Immature natural killer cell (primary cell): ENCODE measurements at places on chromosomes 11 and 22.
A peak's percentile ranks its signal among the peaks of the same experiment; 100 is the strongest.

GRCh38 chr11:22957786-22958185, 97.5 kb upstream of the CCDC179 start:
- no peak for DNase-seq

- DNase-seq = no peak
Observed at GRCh38 chr11:36467012-36467411, 43.1 kb downstream of the TRAF6 start.

- DNase-seq = no peak
Observed at GRCh38 chr11:34266090-34266912, 91.5 kb downstream of the ABTB2 start.

- no peak for DNase-seq
Observed at GRCh38 chr11:112689851-112690250, 271.4 kb upstream of the NCAM1 start.

DNA sequence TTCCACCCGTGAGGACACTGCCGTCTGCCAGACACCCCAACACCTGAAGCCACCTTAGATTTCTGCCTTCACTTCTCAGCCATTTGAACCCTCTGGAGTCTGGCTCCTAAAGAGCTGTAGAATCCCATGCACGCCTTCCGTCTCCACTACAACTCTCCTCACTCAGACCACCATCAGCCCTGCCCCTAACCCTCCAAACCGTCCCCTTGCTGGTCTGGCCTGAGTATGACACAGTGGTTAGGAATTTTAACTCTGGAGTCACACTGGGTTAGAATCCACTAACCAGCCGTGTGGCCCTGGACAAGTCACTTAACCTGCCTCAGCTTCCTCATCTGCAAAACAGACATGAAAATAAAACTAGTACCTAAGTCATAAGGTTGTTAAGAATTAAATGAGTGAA, 3.0 kb downstream of the CNIH2 start:
- no peak for DNase-seq

DNA sequence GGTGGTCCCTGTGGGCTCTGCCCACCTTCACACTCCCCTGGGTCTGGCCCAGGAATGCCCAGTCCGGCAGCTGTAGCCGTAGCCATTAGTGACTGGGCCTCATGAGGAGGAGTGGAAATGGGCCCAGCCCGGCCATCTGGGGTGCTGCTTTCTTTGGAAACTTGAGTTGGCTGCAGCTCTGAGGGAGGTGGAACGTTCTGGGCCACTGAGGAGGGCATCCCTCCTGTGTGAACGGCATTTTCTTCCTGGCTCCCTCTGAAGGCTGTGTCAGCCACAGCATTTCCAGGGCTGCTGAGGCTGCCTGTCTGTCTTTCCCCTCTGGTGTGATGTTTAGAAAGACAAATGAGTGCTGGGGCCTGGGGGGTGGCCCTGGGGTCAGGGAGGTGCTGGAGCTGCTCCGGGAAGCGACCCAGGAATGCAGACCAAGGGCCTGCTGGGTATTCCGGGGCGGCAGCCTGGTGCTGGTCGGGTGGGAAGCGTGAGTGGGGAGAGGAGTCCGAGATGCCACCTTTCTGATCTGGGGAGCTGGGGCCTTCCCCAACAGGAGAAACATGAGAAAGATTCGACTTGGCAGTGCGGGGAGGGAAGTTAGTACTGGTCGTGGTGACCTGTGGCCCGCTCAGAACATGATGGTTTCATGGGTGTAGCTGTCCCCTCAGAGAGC, 27.1 kb downstream of the PTDSS2 start:
- DNase-seq = no peak

GRCh38 chr11:116192509-116193210, 580.1 kb downstream of the BUD13 start:
- no peak for DNase-seq

DNA sequence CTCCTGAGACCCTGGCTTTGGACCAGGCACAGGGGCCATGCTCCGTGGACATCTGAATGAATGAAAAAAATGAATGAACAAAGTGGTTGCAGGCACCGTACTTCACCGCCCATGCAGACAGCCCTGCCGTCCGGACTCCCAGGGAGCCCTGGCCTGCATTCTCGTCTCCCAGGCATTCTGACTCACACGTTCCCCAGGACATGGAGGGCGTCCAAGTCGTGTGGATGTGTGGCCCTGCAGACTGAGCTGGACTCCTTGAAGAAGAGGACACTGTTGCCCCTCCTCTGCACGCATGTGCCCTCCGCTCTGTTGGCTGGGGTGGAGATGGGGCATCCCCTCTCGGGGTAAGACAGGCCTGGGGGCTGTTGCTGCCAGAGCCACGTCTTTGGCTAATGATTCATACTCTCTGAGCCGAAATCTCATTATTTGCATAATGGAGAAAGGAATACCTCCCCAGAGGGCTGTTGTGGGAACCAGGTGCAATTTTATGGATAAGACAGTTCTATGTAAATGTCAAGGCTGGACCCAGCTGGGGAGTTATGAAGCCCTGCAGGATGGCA, 49.7 kb downstream of the RTL6 start:
- no peak for DNase-seq

GRCh38 chr11:134388590-134388989, 23.5 kb downstream of the B3GAT1 start:
- DNase-seq = no peak

GRCh38 chr11:17408641-17409040, 20.2 kb upstream of the KCNJ11 start:
- no peak for DNase-seq

- no peak for DNase-seq
Observed at GRCh38 chr22:26188341-26188740, 19.1 kb downstream of the SEZ6L start.

DNA sequence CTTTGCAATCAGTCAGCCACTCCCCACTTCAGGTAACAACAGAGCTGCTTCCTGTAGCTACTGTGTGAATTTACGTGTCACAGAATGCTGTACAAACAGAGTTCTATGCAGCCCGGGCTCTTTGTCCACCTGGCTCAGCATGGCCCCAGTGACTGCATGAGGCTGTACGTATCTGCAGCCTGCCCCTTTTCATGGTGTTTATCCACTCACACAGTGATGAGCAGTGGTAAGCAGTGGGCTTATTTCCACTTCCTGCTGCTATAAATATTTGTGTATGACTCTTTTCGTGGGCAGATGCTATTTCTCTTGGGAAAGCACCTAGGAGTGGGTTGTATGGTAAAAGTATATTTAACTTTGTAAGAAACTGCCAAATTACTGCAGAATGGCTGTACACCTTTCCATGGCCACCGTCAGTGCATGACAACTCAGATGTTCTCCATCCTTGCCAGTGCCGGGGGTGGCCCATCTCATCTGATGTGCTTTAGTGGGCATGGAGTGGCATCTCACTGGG, 43.3 kb downstream of the MYEOV start:
- DNase-seq = no peak

DNA sequence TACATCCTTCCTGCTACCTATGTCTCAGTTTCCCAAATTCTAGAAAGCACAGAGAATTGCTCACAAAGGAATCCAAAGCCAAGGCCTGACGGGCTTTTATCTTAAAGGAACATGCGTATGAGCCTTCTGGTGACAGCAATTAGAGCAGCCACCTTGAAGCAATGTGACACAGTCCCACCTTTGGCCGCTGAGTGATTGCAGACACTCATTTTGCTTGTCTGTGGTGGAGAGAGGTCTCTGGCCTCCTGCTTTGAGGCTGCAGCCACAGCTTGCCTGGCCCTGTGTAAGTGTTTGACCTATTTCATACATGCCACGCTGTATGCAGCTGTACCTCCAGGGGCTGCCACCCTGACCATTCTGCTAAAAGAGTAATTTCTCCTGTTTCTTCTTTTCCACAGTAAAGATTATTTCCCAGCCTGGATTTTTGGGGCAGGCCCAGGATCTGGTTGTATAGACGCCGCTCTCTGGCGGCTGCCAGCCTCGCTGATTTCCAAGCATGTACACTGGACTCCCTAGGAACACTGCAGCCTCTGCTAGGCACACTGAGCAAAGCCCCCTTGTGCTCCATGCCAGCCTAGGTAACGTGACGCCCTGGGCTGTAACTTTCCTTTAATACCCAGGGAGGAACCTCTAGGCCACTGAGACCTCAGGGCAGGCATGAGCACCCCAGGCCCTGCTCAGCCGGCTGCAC, 1.1 kb upstream of the TMA7B start:
- DNase-seq = no peak

DNA sequence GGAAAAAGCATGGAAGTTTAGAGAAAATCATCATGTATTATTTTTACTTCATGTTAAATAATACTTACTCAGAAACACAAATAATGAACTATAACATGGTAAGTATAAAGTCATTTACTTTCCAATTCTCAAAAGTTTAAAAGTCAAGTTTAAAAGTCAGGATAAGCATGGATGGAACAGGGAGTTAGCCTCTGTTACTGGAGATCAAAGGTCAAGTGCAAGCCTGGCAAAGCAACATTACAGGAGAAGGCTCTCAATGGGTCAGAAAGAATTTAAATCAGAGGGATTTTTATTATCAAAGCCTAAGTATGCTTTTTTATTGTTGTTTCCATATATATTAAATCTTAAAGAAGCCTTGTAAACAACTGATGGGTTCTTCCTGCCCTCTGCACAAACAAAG, 505.4 kb downstream of the KCNA4 start:
- DNase-seq = no peak

DNA sequence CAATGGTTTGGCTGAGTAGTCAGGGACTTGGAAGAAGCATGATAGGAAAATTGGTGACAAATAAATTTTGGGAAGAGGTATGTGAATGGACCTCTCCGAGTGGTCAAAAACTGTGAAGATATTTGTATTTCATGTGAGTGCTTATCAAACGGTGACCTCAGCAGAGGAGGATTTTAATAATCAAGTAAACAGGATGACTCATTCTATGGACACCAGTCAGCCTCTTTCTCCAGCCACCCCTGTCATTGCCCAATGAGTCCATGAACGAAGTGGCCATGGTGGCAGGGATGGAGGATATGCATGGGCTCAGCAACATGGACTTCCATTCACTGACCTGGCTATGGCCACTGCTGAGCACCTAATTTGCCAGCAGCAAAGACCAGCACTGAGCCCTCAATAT, 21.2 kb downstream of the MS4A4E start:
- DNase-seq = no peak

- DNase-seq = no peak
Observed at GRCh38 chr11:80241766-80242165, 800.9 kb upstream of the TENM4 start.

- peak; percentile 94 for DNase-seq
Observed at GRCh38 chr11:777288-778255, at the start of gene GATD1. Gene GATD1, minus strand, starts transcription at chr11:777487. Its CDS starts 25 bp downstream, at chr11:777462.

DNA sequence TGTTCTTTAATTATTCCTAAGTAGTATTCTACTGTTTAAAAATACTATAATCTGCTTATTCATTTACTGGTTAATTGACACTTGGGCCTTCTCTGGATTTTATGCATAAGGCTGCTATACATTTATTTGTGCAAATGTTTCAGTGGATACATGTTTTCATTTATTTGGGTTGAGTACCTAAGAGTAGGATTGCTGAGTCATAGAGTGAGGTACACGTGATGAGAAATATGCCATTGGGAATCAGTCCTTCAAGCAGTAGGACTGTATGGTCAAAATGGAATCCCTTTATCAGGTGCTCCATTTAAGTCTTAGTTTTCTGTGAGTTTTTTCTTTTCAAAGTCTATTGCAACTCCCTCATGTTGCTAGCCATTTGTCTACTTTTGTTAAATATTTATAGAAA, 275.2 kb upstream of the SORL1-AS1 start:
- no peak for DNase-seq

DNA sequence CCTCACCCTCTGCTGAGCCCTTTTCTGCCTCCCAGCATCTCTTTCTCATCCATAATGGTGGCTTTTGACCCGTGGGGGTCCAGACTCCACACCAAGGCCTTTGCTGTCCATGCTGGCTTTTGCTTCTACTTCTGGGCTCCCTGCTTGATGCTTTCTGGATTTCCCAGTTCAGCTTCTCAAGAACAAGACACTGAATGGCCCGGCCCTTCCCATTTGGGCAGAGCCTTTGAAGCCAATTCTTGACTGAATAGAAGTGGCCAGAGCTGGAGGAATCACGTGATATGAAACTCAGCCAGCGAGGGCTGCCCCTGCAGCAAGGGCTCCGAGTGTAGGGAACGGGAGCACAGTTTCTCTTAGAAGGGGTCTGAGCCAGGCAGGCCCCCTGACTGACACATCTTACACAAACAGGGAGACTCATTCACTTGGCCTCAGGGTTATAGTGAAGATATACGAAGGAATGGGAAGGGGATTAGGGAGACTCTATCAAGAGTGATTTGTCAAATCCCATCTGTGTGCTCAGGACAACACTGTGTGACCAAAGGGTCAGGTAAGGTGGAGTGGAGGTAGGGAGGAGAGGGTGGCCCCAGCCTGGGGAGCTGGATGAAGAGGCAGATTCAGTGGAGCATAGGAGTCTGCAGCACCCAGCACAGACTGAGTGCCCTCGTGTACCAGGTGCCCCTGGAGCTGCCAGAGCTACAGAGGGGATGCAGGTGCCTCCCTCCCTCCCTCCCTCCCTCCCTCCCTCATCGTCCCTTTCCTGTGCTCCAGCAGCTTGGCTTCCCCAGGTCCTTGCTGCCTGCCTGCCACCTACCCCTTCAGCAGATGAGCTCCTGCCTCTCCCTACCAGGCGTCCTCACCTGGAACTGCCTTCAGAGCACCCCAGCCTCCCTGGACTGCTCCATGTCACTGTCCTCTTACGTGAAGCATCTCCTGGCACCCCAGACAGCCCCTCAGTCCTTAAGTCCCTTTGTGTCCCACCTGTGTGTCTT, 106.0 kb downstream of the TRIM29 start:
- DNase-seq = no peak

DNA sequence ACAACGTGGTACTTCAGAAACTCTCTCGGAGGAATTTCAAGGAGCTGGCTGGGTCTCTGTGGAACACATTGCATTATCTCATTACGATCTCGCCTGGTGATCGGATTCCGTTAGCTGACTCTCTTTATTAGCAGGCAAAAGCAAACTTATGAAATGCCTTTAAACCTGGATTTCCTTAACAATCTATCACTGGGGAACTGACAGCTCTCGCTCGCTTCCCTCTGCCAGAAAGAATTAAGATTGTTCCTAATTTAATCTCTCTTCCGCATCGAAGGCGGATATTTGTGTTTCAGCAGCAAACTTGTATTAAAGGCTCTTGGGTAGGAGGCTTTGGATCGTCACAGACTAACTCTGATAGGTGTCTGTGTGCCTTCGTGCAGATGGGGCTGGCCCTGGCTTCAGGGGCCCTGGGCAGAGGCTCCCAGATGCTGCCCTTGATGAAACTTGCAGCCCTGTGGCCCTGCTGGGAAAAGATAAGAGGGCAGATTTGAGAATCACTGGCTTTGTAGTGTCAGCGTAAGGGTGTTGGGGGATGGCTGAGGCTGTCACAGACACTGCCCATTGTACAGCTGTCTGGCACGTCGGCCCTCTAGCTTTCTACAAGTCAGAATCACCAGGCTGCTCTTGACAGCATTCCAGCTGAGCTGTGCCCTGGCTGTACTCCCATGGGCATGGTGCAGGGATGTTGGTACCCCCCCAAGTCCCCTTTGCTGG, 162.2 kb upstream of the NECTIN1 start:
- DNase-seq = no peak
